ENCODE measurements at places on chromosomes 12 and 14.

DNA sequence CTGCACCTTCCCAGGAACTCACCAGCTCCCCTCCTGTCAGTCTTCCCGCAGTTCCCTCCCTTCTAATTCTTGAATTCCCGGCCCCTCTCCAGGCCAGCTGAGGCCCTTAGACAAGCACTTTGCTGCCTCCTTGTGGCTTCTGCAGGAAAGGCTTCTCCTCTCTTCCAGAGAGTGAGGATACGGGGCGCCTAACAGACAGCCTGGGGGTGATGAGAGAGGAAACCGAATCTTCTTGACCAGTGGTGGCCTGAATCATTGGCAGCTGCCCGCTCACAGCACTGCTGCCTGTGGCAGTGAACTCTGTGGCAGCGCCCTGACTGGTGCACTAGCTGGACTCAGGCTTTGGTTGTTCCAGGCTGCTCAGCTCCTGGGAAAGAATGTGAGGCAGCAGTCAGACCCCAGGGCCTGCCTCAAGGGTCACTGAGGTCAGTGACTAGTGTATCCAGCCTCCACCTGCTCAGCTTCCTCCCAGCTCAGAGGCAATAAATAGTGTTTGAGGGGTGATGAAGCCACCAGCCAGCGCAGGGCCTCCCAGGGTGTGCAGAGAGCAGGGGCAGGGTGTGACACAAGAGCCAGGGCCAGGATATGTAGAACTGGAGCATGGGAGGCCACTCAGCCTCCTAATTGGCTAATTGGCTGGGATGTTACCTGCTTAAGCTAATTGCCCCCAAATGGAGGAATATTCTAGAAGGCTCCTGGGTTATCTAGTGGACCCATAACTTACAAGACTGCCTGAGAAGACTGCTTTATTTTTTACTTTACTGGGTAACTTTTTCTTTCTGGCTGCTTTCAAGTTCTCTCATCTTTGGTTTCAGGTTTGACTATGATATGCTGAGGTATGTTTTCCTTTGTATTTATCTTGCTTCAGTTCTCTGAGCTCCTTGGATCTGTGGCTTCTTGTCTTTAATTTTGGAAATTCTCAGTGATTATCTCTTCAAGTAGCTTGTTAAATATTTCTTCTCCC, 12.9 kb upstream of the MCRS1 start:
- no peak for DNase-seq

GRCh38 chr12:96400631-96401075, 414 bp upstream of the CDK17 start:
- DNase-seq = no peak

- DNase-seq = no peak
Observed at GRCh38 chr12:6824901-6825381, 3.3 kb upstream of the P3H3 start.

DNA sequence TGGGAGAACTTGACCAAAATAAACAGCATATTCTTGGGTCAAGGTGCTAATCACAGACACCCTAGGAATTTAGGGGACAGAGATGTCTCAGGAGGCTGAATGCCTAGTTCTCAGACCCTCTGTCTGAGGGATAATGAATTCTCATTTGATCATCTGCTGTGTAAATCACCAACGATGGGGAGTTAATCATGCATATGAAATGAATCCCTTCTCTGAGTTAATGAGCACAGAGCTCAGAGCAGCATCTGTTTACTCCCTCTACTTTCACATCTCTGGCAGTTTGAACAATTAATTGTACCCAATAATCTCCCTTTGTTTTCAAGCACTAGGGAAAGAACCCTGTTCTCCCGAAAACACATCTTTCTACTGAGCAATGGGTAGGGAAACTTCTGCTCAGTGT, 129.4 kb upstream of the SRRM4 start:
- no peak for DNase-seq

GRCh38 chr14:89284333-89285058, 132.5 kb downstream of the FOXN3 start:
- DNase-seq = no peak

GRCh38 chr12:17642340-17642650, 447.7 kb downstream of the RERGL start:
- DNase-seq = no peak

DNA sequence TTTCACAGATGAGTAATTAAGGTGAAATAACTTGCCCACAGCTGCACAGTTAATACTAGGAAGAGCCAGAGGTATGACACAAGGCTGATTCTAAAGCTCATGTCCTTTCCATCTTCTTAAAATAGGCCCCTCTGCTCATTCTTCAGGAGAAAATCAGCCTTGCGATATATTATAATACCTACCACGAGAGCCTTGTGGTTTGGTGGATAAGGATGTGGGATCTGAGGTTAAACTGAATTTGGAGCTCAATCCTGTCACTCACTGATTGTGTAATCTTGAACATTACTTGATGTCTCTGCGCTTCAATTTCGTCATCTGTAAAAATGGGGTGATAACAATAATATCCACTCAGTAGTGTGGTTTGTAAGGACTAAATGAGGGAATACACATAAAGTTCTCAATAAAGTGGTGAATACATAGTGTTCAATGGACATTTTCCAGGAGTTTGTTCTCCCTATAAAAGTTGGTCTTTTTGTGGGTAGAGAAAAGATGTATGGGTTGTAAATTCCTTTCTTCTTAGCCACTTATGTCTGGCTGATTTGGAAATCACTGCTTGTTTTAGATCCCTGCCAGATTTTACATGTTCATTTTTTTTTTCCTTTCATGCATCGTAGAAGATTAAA, 25.1 kb upstream of the ATP2B1 start:
- DNase-seq = peak; percentile 96

GRCh38 chr14:65879248-65880009, 466.9 kb downstream of the FUT8 start:
- DNase-seq = no peak

DNA sequence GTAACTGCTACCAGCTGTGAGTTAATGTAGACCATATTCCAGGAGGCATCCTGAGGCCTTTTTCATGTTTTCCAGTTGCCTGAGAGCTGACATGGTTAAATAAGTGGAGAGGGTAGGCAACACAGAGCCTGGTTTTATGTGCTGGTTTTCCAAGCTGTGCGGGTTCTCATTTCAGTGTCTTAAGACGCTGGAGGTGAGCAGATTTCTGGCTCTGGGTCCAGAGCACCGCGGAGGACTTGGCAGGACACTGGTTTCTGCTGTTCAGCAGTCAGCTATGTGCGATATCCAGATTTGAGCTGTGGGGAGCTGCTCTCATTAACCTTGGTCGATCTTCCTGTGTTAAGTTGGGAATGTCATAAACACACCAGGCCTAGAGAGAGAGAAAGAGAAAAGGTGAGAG, 680.8 kb downstream of the BCL11B start:
- no peak for DNase-seq

GRCh38 chr12:117596968-117597367, 235.5 kb upstream of the NOS1 start:
- DNase-seq = no peak

- no peak for DNase-seq
Observed at GRCh38 chr12:79560225-79560889, 130.4 kb downstream of the PAWR start.

DNA sequence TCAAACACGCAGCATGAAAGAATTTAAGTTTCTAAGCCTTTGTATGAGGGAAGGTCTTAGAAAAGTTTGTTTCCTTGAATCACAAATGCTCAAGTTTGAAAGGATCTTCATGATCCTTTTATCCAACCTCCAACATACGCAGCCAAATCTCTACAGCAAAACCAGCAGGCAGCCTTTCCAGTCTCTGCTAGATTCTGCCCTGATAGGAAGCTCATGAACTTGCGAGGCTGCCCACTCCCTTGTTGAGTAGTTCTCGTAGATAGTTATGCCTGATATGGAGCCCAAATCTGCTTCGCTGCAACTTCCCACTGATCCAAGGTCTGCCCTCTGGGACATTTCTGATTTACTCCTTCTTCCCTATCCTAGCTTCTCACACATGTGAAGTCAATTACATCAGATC, 272.9 kb downstream of the EGLN3 start:
- no peak for DNase-seq

- DNase-seq = no peak
Observed at GRCh38 chr12:114835031-114835430, 151.1 kb upstream of the TBX3 start.

Data from GF-D8 (cell line).